ENCODE measurements at places on chromosomes 1 and 21.
A peak's percentile ranks its signal among the peaks of the same experiment; 100 is the strongest.

DNA sequence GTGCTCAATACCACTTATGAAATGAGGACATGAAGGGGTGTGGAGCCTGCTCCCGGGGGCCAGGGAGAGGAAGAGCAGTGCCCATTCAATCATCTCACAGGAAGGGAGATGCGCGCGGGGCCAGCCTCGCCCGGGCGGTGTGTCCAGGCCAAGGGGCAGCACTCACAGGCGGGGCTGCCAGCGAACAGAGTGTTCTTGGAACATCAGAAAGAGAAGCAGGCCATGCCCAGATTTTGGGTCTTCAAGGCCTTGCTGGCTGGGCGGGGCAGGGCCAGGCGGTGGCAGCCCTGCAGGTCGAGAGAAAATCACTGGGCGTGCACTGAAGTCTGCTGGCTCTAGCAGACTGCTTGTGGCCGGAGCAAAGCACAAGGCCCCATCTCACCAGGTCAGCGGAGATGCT lies 168.6 kb downstream of the PRDM16 start:
- no peak for DNase-seq

DNA sequence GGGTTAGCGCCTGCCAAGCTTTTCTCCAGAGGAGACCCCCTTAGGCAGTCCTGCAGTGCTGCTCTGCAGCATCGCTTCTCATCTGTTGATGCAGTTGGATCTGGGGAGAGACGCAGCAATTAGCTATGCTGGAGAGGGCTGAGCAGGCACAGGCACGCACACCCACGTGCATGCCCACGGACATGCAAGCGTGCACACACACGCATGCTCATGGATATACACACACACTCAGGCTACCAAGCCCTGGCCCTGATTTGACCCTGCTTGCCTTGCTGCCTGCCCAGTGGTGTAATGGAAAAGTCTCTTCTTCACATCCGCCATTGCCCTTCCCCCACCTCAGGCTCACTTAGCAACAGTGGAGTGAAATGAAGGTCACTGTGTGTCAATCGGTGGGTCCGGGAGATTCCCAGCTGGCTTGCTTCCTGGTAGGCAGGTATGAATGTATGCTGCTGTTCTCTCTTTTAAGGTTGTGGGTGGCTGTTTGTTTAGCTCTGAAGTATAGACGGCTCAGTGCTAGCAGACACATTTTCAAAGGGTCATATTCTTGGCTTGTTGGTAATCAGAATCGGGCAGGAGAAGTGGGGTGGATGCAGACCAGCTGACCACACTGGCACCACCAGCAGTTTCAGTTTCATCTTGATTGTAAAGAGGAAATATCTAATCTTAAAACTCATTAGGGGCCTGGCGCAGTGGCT lies 9.5 kb downstream of the ATP1B1 start:
- DNase-seq = no peak

GRCh38 chr1:213651077-213651476 lies 336.7 kb upstream of the PROX1 start:
- no peak for DNase-seq

DNA sequence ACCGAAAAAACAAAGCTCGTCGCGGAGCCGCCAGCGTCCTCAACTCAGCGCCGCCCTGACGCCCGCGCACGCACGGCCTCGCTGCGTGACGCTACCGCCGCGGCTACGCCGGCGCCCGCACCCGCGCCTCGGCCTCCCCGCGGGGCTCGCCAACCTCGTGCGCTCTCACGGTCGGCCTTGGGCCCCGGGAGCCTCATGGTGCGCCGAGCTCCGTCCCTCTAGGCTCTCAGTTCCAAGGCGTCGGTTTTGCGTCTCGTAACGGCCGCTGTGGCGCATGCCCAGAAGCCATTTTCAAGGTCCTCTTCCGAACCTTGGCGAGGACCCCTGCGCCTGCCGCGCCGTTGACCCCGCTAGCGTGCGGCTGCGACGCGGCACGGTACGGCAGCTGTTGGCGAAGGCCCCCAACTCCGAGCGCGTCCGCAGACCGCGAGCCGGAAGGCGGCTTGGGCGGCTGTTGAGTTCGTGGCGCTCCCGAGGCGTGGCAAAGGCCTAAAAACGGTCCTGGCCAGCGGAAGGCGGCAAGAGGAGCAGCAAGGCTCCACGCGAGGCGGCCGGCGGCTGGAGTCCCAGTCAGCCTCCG lies at the start of gene HENMT1:
Gene HENMT1 (minus strand): TSS at position 64 of the 580 bp plus-strand sequence. CDS start 1,209 bp downstream, outside the sequence.
- peak; percentile 69 for DNase-seq
